ENCODE measurements at places on chromosomes 5 and 9.

- DNase-seq: no peak
Measured at GRCh38 chr9:125604196-125604595, 102.8 kb downstream of the MAPKAP1 start.

GRCh38 chr5:158552241-158552640 is 547.5 kb downstream of the EBF1 start:
- DNase-seq: no peak

DNA sequence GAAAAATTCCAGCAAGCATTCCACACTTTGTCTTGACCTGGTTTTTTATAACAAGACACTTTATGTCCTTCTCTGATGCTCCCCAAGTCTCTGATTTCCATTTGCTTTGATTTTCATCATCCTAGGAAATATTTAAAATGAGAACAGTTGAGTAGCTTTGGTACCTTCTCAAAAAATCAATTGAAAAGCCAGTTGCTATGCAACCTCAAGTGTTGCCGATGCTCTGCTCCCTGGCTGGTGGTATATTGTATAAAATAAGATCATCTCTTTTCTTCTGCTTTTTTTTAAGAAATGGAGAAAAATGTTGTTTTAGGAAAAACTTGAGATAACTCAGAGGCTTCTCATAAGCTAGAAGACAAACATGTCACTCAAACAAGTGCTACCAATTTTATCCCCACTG is 109.7 kb downstream of the ZNF354C start:
- no peak for DNase-seq

GRCh38 chr5:143345671-143346440 is 57.6 kb downstream of the NR3C1 start:
- DNase-seq: no peak

DNA sequence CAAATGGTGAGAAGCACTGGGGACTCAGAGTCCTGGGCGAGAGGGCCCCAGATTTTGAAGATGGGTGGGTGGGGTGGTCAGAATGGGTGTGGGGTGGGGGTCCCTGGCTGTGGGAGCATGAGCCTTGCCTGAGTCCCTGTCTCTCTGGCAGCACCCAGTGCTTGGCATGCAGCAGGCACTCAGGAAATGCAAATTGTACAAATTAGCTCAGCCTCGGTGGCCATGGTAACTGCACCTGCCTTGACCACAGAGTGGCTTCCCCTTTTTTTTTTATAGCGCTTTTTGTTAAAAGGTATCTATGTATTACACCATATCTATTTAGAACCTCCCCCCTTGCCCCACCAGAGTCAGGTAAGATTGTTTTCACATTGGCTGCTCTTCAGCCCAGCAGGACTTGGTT is 19.2 kb upstream of the PITX1 start:
- DNase-seq: no peak

DNA sequence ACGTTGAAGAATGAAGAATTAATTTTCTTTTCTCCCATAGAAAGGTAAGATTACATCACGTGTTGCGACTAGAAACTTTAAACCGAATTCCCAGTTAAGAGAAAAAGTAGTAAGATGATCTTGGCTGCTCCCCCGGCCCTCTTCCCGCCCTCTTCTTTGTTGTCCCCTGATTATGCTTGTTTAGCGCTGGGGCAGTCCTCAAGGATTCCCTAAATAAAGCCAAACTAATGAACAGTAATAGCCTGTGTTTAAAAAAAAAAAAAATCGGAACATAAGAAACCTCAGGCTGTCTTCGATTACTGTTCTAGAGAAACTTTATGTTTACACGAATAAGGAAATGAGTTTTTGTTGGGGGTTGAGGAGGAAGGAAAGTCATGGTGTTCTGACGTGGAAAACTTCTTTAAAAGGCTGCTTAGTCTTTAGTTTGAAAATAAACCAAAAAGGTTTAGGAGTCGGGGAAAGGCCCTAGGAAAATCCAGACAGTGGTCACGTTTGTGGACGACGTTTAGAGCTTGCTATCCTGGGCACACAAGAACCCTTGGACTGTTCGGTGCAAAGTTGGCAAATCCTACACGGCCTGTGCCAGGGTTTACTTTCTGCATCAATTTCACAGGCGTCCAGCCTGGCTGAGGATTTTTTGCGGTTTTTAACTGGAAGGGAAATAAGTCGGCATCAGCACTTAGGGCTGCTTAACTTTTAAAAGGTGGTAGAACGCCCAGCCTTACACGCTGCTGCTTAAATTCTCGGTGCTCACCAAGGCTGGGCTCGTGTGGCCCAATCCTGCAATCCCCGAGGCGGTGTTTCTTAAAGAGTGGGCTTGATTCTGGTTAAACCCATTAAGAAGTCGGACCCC is 1.1 kb upstream of the MAT2B start:
- no peak for DNase-seq

- DNase-seq: peak; percentile 52
Measured at GRCh38 chr9:35736201-35736633, 3.8 kb downstream of the CREB3 start.
